HL-60 (cell line): ENCODE measurements at places on chromosomes 5 and 9.

DNA sequence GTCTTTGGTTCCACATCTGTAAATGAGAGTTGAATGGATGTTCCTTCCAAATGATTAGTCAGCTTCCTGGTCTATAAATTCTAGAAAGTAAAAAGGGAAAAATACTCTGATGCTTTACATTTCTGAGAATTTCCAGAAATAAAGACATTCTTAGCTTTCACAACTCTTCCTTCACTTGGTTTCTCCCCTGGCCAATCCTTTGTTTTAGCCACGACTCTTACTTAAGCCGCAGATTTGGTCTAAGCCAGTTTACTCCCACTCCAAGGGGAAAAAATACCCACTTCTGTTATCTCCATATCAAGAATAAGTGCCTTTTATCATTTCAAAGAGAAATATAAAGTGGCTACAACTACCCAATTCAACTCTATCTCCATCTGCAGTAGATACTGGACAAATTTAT is 29.7 kb downstream of the PWWP2A start:
- DNase-seq = no peak

GRCh38 chr9:10265153-10265631 is 347.6 kb downstream of the PTPRD start:
- DNase-seq = no peak

DNA sequence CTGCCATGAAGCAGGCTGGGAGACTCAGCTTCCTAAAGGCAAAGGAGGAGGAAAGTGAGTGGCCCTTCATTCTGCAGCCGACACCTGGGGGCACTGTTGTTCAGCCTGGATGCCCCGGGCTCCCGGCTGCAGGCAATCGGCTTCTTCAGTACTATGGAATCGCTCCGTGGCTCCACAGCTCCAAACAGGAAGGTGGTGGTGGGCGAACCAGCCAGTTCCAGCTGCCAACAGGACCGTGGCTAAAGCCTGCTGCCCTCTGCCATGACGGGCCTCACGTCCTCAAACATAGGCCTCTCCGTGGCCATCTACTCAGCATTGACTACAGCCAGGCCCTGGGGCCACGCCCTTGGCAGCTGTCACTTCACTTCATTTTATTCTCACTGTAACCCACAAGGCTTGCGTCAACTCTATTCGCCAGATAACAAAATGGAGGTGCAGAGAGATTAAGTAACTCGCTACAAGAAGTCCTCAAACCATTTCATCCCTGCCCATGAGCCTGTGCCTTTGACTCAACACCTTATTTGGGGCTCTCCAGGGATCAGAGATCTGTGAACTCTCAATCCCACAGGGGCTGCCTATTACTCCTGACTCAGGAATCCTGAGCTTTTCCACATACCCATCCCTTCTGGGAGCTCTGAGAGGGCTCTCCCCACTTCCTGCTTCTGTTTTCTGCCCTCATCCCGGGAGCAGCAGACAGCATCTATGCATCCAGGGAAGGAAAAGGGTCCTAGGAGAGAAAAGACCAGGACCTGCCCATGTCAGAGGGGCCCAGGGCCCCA is 38.0 kb downstream of the PAX5 start:
- peak; percentile 63 for DNase-seq

DNA sequence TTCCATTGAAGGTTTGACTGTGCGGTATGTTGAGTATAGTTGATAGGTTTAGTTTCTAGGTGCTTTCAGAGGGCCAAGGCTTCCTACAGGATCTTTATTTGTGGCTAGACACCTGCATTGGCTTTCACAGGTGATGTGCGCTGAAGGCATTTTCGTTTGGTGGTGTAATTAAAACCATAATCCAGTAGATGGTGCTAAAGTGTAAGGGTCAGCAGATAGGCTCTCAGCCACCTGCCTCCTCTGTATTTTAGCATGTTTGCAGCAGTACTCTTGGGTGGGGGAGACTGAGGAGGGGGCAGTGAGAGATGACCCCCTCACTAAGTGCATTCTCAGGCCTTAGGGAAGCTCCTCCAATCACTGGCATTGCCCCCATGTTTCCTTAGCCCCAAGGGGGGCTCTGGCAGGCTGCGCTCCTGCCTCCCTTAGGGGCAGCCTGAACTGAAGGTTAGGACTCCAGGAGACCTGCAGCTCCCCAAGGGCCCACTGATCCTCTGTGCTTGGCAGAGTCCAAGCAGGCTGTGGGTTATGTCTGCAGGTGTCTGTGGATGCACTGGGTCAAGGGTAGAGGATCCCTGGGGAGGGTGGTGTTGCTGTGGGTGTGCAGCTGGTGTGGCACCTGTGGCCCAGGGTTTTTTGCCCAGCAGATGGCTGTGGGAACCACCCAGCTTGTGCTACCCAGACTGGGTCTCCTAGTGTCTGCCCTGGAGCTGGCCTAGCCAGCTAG is 23.4 kb downstream of the CDK20 start:
- DNase-seq = no peak

- no peak for DNase-seq
Observed at GRCh38 chr9:69188975-69189374, 14.9 kb downstream of the TJP2 start.

DNA sequence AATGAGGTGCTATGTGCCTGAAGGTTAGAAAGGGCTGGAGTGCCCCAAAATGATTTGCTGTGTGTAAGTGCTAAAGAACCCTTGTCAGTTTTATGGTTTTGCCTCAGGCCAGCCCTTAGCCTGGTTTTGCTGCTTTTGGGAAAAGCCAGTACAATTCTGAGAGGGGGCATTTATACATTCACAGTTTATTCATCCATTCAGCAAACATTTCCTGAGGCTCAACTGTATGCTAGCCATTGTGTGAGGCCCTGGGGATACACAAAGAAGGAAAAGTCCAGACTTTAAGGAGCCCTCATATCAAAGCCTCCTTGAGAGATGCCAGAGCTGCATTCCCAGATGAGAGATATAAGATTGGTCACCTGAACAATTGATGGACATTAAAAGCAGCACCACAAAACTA is 115.2 kb upstream of the PLCXD3 start:
- no peak for DNase-seq

DNA sequence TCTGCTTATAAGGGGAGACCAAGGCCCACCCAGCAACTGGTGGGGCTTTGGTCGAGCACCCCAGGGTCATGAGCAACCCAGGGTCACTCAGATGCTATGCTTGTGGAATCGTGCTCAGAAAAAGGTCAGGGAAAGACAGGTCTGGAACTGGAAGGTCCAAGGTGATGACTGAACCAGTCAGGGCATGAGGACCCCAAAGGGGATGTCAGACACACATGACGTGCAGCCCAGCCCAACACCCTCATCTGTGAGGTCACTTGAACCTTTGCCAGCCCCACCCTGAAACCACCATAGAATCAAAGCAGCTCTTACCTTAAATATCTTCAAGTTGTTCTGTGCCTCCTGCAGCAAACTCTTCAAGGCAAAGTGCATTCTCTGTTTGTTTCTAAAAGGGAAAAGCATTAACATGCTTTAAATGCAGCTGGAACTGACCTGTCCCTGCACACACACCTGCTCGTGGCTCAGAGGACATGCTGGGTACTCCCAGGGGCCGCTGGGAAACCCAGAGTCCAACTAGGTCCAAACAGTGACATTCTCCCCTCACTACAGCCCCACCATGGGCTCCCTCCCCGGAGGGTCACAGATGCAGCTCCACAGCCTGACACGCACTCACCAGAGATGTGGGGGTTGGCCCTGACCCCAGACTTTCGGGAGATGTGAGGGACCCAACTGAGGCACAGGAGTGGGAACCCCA is 29.4 kb downstream of the IPPK start:
- DNase-seq = no peak

DNA sequence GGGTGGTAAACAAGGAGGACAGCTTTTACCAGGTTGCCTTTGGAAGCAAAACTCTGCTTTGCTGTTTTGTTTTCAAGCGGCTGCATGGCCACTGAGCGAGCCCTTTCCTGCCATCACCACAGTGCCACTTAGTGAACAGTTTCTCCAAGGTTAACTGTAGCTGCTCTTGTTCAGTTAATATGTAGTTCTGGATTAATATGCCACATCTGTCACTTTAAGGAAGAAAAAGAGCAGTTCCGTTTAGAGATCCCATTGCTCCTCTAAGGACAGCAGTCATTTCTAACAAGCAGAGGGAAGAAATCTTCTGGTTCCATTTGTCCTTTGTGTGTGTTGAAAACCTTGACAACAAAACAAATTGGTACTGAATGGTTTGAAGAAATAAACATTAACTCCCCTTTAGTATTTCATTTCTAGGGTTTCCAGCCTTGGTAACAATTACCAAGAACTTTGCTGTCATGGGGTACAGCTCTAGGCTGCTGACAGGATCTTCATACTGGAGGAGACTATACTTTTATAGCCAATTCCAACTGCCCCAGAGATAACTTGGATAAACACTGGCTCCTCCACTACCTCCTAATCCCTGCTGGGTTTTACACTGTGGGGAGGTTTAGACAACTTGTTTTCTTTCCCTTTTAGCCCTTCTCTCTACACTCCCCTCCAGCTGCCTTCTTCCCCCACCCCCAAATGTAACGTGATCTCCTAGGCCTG is 10.3 kb upstream of the ABL1 start:
- DNase-seq = no peak

DNA sequence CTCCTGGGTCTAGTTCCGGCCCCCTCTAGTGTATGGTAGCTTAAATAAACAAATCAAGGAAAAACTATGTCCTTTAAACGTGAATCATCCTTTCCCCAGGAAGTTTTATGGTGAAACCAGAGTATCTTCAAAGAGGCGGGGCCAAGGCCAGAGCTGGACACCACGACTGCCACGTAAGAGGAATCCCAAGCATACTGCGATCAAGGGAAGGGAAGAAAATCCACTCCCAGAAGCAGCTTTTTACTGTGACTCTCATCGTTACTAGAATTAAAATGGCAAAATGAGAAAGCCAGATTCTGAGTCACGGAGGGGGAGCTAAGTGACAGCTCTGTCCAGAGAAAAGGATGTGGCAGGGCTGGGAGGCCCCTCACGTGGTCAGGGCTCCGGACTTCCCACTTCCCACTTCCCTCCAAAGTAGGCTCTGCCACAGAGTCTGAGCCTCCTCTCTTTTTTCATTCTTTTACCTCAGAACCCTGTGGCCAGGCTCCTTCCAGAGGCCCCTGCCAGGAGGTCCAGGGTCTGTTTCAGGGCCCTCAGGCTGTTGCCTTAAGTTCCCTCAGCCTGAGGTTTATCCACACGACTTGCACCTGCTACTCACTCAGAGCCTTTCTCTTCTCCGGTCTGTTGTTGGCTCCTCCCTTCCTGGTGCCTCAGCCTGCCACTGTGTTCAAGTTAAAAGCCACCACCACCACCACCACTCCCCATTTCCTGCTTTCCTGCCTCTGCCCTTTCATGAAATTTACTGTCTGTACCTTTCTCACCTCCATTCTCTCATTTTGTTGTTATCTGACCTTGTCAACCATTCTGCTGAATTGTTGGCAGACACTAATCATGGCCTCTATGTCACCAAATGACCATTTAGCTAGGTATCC is 1.4 kb upstream of the GLRX start:
- DNase-seq = peak; percentile 71

DNA sequence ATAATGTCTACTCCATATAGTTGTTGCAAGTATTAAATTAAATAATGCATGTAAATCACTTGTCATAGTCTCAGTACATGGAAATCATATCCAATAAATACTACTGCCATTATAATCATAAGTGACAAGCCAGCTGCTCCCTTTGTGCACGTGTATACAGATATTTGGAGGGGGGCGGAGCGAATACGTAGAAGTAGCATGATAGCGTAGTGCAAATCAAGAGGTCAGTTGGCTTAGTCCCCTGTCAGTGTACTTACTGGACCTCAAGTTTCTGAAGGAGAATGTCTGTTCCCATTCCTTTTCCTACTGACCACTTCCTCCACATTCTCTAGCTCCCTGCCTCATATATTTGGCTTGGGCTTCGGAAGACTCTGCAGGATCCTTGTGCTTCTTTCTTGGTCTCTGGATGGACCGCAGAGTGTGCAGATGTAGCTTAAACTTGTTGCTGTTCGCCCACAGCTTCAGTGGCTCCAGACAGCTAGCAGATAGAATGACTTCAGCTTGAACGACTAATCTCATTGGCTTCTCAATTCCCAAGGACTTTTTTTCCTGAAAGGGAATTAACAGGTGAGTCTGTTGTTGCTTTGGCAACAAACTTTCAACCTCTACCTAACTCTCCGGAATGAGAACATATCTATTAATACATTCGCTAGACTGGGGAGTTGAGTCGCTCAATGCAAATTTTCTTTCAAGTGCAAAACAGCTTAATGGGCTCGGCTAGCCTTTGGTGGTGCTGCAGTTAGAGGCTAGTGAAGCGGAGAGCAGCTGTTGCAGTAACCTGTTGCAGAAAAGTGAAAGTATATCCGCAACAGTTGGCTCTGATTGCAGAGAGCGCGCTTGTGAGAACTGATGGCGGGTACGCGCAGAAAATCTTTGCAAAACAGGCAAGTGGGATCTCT is at the start of gene PCDHB1:
Gene PCDHB1 (plus strand): TSS at position 753 of the 899 bp plus-strand sequence. CDS start 97 bp downstream, at position 850.
- DNase-seq = no peak

DNA sequence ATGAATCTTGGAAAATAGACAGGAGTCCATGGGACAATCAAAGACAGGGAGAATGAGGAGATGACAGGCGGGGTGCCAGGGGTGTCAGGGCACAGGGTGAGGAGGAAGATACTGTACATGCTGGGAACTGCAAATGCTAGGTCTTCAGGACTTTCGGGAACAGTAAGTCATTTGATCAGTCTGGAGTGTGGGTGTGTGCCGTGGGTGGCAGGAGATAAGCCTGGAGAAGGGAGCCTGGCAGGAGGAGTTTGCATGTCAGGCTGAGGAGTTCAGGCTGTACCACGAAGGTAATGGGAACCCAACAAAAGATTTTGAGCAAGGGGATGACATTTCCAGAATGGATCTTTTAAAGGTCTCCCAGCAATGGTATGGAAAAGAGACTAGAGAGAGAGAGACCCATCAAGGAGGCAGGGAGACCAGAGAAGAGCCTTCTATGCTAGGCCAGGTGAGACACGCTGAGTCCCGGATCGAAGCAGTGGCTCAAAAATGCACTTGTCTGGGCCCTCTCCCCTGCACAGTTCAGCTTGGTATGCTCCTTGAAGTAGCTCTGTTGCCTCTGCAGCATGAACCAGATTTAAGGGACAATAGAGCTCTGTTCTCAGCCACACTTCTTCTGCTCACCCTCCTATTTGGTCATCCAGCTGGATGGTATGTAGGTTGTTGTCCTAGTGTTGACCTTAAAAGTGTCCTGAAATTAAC is 77.0 kb upstream of the FER start:
- DNase-seq = no peak

DNA sequence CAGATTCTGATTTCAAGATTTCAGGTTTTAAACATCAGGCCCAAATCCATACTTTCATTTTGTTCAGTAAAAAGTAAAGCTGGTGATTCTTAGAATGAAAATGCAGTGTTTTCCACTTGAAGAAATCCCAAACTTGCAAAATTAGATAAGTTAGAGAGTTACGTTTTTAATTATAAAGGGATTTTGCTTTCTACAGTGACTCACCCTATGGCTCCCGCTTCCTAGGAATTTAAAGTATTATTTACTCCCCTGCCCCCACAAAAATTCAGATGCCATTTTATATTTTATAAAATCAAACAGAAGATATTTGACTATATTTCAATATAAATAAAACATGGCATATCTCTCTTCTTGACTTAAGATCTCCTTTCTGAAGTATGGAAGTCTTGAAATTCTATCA is 402.9 kb downstream of the ZSWIM6 start:
- no peak for DNase-seq

DNA sequence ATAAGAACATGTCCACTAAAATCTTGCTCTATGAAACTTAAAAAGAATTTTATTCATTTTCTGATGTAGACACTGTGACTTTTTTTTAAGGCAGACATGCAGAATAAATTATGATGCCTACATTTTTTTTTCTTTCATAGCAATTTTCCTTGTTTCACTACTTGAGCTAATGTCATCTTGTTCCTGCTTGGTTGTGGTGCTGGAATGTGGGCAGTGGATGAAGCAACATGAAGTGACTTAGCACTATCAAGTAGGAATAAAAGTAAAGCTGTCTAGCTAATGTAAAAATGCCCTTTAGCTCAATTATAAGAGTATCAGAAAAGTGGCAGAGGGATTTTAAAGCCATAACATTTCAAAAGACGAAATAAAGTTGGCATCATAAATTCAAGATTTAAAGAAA is 191.0 kb downstream of the ADAMTS6 start:
- DNase-seq = no peak
